ENCODE measurements at places on chromosomes 11 and 22. TPM values are rescaled to one million over a fixed set of nuclear protein-coding genes. Genes with fewer than 3 reads are reported as not detected.

TEX54 gene
- not detected for total RNA-seq

OR52A1 gene
- total RNA-seq, result not detected

- no peak for DNase-seq
Observed at GRCh38 chr22:42991010-42991651, 23.8 kb downstream of the PACSIN2 start.

SMTNL1 gene
- not detected for total RNA-seq

TREH gene
- not detected for total RNA-seq

DNA sequence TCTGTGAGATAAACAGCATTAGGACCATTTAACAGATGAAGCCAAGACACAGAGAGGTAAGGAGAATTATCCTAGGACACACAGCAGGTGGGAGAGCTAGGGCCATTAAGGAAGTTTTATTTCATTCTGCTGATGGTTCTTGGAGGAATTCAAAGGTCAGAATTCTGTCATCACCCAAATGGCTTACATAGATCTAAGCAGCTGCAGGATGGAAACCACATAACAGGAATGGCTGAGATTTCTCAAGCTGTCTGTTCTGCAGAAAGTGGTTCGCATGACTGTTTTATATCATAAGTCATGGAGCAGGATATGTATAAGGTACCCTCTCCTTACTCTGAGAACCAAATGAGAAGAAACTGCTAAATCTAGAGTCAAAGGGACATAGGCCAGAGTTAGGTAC lies 163.2 kb upstream of the NARS2 start:
- no peak for DNase-seq

ZNF280A gene
- not detected for total RNA-seq

GLB1L3 gene
- total RNA-seq, result not detected

DNA sequence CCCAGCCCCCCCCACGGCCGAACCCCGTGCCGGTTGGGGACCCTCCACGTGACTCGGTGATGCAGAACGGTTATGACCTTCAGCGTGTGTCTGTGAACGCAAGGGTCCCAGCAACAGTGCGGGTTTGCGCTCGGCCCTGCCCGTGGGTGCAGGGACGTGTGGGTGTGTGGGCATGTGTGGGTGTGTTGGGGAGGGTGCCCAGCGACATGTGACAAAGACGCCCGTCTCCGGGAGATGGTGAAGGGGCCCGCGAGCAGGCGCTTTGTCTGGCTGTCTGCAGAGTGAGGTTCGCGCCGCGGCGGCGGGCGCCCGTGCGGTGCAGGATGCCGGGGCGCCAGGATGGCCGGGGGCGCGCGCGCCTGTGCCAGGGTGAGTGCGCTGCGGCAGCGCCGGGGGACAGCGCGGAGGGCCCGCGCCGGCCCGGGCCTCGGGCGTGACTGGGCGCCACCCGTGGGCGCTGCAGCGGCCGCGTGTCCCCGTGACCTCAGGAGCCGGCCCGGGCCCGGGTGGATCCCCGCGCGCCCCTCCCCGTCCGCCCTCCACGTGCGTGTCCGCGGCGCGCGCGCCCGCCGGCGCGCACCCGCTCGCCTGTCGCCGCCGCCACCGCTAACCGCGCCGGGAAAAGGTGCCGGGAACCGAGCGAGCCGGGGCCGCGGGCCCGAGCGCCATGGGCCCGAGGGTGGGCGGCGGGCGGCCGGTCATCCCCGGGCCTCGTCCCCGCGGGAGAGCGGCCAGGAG lies at the start of gene LRFN4:
TSS of gene LRFN4 (plus strand) at position 569 of the 738 bp plus-strand sequence. CDS start 681 bp downstream, outside the sequence.
- no peak for DNase-seq

GRCh38 chr11:12159351-12160099 lies 49.1 kb downstream of the MICAL2 start:
- DNase-seq, result no peak

DNA sequence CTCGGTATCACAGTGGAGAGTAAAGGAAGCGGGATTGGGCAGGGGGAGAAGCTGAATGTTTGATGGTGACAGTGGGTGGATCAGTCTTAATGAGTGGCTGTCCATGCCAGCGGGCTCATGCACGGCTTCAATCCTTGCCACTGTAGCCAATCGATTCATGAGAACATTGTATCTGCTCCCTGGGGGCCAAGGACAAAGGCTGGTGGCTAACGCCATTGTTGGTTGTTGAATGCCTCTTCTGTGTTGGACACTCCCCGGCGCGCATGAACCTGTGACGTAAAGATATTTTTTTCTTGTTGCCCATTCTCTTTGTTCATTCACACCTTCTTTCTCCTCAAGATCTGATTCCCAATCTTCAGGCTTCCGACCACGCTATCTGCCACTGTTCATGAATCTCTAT lies 20.9 kb upstream of the ATXN10 start:
- no peak for DNase-seq

SLC5A1 gene
- total RNA-seq, result not detected

MPEG1 gene
- total RNA-seq, result 7.0 TPM

DNA sequence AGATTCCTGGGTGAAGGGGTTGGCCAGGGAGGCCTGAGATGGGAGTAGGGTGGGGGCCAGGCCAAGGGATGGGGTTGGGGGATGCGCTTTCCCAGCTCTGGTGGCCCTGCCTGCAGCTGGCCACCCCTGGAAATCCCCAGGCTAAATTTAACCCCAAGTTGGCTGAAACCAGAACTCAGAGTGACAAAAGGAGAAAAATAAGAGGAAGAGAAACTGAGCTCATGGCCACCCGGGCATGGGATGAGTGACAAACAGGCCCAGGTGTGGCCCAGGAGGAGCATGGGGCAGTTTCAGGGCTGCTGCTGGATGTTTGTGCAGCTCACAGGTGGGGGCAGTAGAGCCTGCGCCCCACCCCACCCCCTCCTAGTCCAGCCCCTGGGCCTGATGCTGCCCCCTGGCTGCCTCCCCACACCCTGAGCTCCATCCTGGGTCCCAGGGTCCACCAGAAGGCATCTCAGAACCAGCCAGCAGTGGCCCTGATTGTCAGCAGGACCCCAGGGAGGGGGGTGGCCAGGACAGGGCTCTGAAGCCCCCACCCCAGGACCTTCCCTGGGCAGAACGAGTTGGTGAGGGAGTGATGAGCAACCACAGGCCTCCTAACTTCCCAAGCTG lies 48.0 kb downstream of the IGLL5 start:
- DNase-seq, result no peak

GRCh38 chr11:120835601-120836228 lies 188.2 kb upstream of the TBCEL start:
- no peak for DNase-seq

MYRF gene
- 3.1 TPM for total RNA-seq

DNA sequence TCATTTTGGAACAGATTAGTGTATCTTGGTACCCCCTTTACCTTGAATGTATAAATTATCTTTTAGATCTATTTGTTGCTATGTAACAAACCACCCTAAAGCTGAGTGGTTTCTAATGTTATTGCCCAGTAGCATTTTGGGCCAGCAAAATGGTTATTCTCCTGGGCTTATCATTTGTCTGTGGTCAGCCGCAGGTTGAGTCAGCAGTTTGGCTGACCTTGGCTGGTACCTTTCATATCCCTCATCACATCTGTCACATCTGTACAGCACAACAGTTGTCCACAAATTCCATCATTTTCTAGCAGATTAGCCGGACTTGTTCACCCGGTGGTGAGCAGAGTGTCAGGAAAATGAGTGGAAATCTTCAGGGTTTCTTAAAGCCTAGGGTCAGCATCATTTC lies 588.5 kb upstream of the ARHGAP42 start:
- DNase-seq, result no peak
